Muscle of leg (tissue), 16 donors: ENCODE measurements at places on chromosomes 1 and 21. TPM values are rescaled to one million over a fixed set of nuclear protein-coding genes. Genes with fewer than 3 reads are reported as not detected.

Gene NCMAP
- total RNA-seq, result 0.18 TPM

Gene LAX1
- 0.22 TPM for total RNA-seq

Gene DTL
- total RNA-seq, result 8.2 TPM

Gene SLC5A9
- 0.04 TPM for total RNA-seq

Gene TMEM63A
- 15.6 TPM for total RNA-seq

Gene TMEM59
- 196 TPM for total RNA-seq

Gene USH2A
- 0.40 TPM for total RNA-seq

Gene GJA5
- total RNA-seq, result 12.9 TPM

Gene ELAPOR1
- total RNA-seq, result 0.27 TPM

DNA sequence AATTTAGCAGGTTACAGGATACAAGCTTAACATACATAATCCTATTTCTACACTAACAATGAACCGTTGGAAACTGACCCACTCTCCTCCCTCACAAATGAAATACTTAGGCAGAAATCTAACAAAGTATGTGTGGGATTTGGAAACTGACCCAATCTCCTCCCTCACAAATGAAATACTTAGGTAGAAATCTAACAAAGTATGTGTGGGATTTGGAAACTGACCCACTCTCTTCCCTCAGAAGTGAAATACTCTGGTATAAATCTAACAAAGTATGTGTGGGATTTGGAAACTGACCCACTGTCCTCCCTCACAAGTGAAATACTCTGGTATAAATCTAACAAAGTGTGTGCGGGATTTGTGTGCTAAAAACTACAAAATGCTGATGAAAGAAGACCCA, 60.3 kb downstream of the TRAF5 start:
- DNase-seq, result peak; percentile 27
- H3K4me1 ChIP-seq, result no peaks in the 10 kb centered on the region
- no peaks in the 10 kb centered on the region for H3K27me3 ChIP-seq
- H3K4me3 ChIP-seq, result no peak overlapping the region
- H3K36me3 ChIP-seq, result no peaks in the 10 kb centered on the region

GRCh38 chr1:52204696-52205095, 62.8 kb downstream of the ZFYVE9 start:
- H3K27me3 ChIP-seq, result no peaks in the 10 kb centered on the region
- H3K4me1 ChIP-seq, result no peaks in the 10 kb centered on the region
- no peak overlapping the region for H3K4me3 ChIP-seq
- H3K27ac ChIP-seq, result no peak overlapping the region

DNA sequence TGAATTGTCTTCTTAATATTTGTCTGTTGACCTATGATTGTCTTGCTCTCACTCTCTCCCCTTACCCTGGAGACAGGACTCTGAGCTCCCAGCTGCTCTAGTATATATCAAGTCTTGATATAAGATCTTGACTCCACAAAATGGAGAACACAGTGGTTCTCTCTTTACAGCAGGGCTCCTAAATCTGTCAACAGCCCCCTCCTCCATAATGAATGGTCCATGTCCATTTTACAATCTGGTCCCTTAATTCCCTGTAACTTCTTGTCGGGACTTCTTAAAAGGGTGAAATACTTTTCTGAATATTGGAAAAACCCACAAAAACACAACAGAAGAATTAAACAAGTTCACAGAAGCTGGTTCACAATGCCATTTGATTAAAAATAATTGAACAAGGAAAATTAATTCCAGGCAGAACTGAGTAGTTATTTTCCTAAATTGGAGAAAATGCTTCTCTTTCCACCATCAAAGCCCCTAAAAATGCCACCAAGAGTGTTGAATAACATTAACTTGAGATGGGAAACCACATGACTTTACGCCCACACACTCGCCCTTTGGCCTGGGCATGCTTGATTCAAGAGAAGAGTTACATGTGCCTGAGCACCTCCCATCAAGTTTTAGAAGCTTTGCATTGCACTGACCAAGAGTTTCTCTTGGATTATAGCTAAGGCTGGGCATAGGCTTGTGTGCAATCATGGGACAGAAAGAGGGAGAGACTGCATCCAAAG, 109.8 kb downstream of the TOMM20 start:
- no peaks in the 10 kb centered on the region for H3K27me3 ChIP-seq
- H3K36me3 ChIP-seq, result no peaks in the 10 kb centered on the region
- peaks cover 41% of the 10 kb centered on the region for H3K4me1 ChIP-seq

- peak within 1 kb of the TSS; percentile 47 for H3K27ac ChIP-seq
- peak within 1 kb of the TSS; percentile 51 for H3K4me3 ChIP-seq
- H3K4me1 ChIP-seq, result peaks cover 13% of the 10 kb centered on the region
- DNase-seq, result peak; percentile 97
- H3K27me3 ChIP-seq, result no peaks in the 10 kb centered on the region
- peaks cover 20% of the 10 kb centered on the region for H3K36me3 ChIP-seq
Observed at GRCh38 chr1:109667452-109668122, at the start of gene GSTM2. Gene GSTM2 (plus strand): TSS chr1:109668057. CDS start chr1:109668116, 59 bp downstream.

GRCh38 chr1:237681210-237681609, 209.5 kb downstream of the ZP4 start:
- H3K4me1 ChIP-seq, result no peaks in the 10 kb centered on the region
- H3K4me3 ChIP-seq, result no peak overlapping the region
- DNase-seq, result peak; percentile 83

DNA sequence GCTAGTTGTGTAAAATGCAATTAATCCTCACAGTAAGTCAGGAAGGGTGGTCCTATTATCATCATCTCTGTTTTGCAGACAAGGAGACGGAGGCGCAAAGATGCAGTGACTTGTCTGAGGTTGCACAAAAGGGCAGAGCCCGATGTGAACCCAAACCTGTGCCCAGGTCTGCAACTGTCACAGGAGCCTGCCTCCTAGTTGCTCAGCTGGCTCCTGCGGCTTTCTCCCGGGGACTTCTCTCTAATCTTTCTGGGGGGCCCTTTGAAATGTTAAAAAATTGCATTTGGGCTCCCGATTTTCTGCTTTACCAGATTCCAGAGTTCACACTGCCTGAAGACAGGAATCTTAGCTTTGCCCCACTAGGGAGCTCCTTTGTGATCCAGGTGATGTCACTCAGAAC, 9.4 kb downstream of the CNR2 start:
- H3K4me3 ChIP-seq, result no peak overlapping the region
- H3K36me3 ChIP-seq, result no peaks in the 10 kb centered on the region
- H3K27me3 ChIP-seq, result peaks cover 50% of the 10 kb centered on the region

GRCh38 chr1:40839943-40840335, 22.2 kb downstream of the CITED4 start:
- H3K36me3 ChIP-seq, result peaks cover 8% of the 10 kb centered on the region
- H3K4me1 ChIP-seq, result no peaks in the 10 kb centered on the region
- H3K4me3 ChIP-seq, result no peak overlapping the region
- no peak for DNase-seq
- no peak overlapping the region for H3K27ac ChIP-seq

GRCh38 chr1:198595765-198596164, 43.1 kb upstream of the PTPRC start:
- H3K4me3 ChIP-seq, result no peak overlapping the region
- no peaks in the 10 kb centered on the region for H3K4me1 ChIP-seq
- DNase-seq, result no peak

DNA sequence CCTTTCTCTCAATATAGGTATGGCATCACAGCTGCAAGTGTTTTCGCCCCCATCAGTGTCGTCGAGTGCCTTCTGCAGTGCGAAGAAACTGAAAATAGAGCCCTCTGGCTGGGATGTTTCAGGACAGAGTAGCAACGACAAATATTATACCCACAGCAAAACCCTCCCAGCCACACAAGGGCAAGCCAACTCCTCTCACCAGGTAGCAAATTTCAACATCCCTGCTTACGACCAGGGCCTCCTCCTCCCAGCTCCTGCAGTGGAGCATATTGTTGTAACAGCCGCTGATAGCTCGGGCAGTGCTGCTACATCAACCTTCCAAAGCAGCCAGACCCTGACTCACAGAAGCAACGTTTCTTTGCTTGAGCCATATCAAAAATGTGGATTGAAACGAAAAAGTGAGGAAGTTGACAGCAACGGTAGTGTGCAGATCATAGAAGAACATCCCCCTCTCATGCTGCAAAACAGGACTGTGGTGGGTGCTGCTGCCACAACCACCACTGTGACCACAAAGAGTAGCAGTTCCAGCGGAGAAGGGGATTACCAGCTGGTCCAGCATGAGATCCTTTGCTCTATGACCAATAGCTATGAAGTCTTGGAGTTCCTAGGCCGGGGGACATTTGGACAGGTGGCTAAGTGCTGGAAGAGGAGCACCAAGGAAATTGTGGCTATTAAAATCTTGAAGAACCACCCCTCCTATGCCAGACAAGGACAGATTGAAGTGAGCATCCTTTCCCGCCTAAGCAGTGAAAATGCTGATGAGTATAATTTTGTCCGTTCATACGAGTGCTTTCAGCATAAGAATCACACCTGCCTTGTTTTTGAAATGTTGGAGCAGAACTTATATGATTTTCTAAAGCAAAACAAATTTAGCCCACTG, 11.5 kb downstream of the HIPK1 start:
- no peak for DNase-seq
- no peak overlapping the region for H3K4me3 ChIP-seq
- H3K27ac ChIP-seq, result peak overlapping the region; percentile 5
- H3K4me1 ChIP-seq, result no peaks in the 10 kb centered on the region
- H3K27me3 ChIP-seq, result no peaks in the 10 kb centered on the region
- H3K36me3 ChIP-seq, result peaks cover 24% of the 10 kb centered on the region

GRCh38 chr1:28718166-28718565, 18.6 kb upstream of the YTHDF2 start:
- no peak for DNase-seq
- H3K27ac ChIP-seq, result no peak overlapping the region
- H3K27me3 ChIP-seq, result no peaks in the 10 kb centered on the region
- no peaks in the 10 kb centered on the region for H3K4me1 ChIP-seq
- no peak overlapping the region for H3K4me3 ChIP-seq
- peaks cover 20% of the 10 kb centered on the region for H3K36me3 ChIP-seq

- H3K4me1 ChIP-seq, result no peaks in the 10 kb centered on the region
- no peak overlapping the region for H3K4me3 ChIP-seq
- no peak for DNase-seq
- H3K27ac ChIP-seq, result no peak overlapping the region
- no peaks in the 10 kb centered on the region for H3K27me3 ChIP-seq
- H3K36me3 ChIP-seq, result peaks cover 5% of the 10 kb centered on the region
Observed at GRCh38 chr21:16550917-16551741, 821.3 kb downstream of the USP25 start.

- no peaks in the 10 kb centered on the region for H3K36me3 ChIP-seq
- H3K4me3 ChIP-seq, result peak overlapping the region; percentile 16
- peak overlapping the region; percentile 77 for H3K27ac ChIP-seq
- peaks cover 9% of the 10 kb centered on the region for H3K27me3 ChIP-seq
- H3K4me1 ChIP-seq, result peaks cover 16% of the 10 kb centered on the region
Observed at GRCh38 chr1:166947398-166948043, 27.8 kb downstream of the ILDR2 start.

- peaks cover 30% of the 10 kb centered on the region for H3K36me3 ChIP-seq
- DNase-seq, result no peak
- no peak overlapping the region for H3K4me3 ChIP-seq
Observed at GRCh38 chr21:44815225-44815624, 2.6 kb downstream of the SUMO3 start.

- no peaks in the 10 kb centered on the region for H3K27me3 ChIP-seq
- DNase-seq, result peak; percentile 62
- H3K36me3 ChIP-seq, result peaks cover 2% of the 10 kb centered on the region
- H3K27ac ChIP-seq, result no peak overlapping the region
- H3K4me3 ChIP-seq, result no peak overlapping the region
Observed at GRCh38 chr1:52955129-52955970, 28.3 kb downstream of the SCP2 start.

DNA sequence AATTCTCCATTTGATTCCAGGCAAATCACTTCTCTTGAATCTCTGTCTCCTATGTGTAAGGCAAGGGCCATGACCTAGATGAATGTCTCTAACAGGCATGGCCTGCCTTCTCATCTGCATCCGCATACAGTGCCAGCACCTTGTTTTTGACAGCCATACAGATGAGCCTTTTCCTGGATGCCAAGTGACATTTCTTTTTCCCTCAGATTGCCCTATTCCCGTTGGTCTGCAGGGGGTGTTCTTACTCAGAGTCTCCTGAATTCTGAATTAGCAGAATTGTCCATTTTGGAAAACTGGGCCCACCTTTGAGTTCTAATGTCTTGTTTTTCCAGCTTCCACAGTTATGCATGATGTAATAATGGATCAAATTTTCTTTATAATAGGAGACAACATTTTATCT, 88.0 kb upstream of the ADAR start:
- no peaks in the 10 kb centered on the region for H3K36me3 ChIP-seq
- no peak overlapping the region for H3K27ac ChIP-seq
- DNase-seq, result no peak
- H3K4me3 ChIP-seq, result no peak overlapping the region

GRCh38 chr1:7302126-7302525, 469.0 kb upstream of the VAMP3 start:
- no peak for DNase-seq
- no peak overlapping the region for H3K27ac ChIP-seq
- no peak overlapping the region for H3K4me3 ChIP-seq
- H3K4me1 ChIP-seq, result peaks cover 27% of the 10 kb centered on the region
- H3K27me3 ChIP-seq, result peaks cover 6% of the 10 kb centered on the region

- no peaks in the 10 kb centered on the region for H3K36me3 ChIP-seq
- H3K27me3 ChIP-seq, result no peaks in the 10 kb centered on the region
- no peak overlapping the region for H3K4me3 ChIP-seq
- H3K4me1 ChIP-seq, result peaks cover 10% of the 10 kb centered on the region
- DNase-seq, result no peak
Observed at GRCh38 chr1:181086091-181086490, 2.4 kb upstream of the IER5 start.

- H3K36me3 ChIP-seq, result no peaks in the 10 kb centered on the region
- H3K4me1 ChIP-seq, result peaks cover 35% of the 10 kb centered on the region
- H3K27me3 ChIP-seq, result peaks cover 40% of the 10 kb centered on the region
- DNase-seq, result peak; percentile 23
- H3K27ac ChIP-seq, result no peak overlapping the region
Observed at GRCh38 chr1:14599183-14599791, 802 bp downstream of the KAZN start.

DNA sequence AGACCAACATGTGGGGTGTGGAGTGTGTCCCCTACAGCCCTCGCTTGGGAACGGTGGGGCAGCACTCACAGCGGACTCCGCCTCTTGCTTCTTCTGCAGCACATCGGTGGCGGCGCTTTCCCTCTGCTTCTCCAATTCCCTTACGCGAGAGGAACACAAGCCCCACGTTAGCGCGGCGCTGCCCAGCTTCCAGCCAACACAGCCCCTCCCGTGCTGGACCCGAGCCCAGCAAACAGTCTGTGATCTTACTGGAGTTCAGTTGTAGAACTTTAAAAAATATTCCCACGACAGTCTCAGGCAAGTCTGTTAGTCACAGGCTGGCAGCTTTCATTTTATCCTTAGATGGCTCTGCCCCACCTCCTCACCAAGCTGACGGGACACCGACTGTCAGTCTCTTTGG, 13.6 kb downstream of the THAP3 start:
- H3K4me3 ChIP-seq, result no peak overlapping the region
- peaks cover 41% of the 10 kb centered on the region for H3K4me1 ChIP-seq
- no peaks in the 10 kb centered on the region for H3K27me3 ChIP-seq

GRCh38 chr1:226809785-226810571, 60.4 kb upstream of the PSEN2 start:
- H3K27me3 ChIP-seq, result no peaks in the 10 kb centered on the region
- H3K27ac ChIP-seq, result no peak overlapping the region
- no peak for DNase-seq
- no peak overlapping the region for H3K4me3 ChIP-seq

GRCh38 chr1:111961016-111961415, 28.5 kb downstream of the KCND3 start:
- peaks cover 24% of the 10 kb centered on the region for H3K27me3 ChIP-seq
- H3K36me3 ChIP-seq, result no peaks in the 10 kb centered on the region
- H3K4me1 ChIP-seq, result peaks cover 10% of the 10 kb centered on the region
- DNase-seq, result peak; percentile 15
- H3K4me3 ChIP-seq, result no peak overlapping the region
